ENCODE measurements at places on chromosomes 7 and 10.

DNA sequence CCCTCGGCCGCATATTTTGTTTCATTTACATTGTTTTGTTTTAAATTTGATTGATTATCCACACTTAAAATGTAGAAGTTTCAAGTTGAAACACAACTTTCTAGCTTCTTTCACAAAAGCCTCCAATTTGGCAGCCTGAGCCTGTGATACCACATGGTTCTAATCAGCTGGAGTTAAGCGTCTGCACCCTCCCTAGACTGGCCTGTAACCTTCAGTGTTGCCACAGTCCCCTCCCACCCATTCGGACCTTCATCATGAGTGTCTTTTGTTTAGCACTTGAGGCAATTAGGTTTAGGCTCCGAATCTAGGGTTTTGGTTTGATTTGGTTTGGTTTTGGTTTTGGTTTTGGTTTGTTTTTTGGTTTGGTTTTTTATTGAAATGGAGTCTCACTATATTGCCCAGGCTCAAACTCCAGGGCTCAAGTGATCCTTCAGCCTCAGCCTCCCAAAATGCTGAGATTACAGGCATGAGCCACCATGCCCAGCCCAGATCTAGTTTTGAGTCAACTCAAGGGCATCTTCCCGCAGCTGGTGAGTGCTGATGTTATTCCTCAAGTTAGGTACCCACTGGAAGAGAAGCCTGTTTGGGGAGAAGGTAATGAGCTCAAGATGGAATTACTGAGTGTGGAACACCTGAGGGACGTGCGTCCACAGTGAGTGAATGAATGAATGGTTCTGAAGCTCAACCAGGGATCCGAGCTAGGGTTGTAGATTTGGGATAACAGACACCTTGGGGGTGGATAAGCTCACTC is 201.4 kb downstream of the HECW1 start:
- no peak for DNase-seq

- no peak for DNase-seq
Measured at GRCh38 chr10:122157451-122157850, 113.6 kb upstream of the BTBD16 start.

DNA sequence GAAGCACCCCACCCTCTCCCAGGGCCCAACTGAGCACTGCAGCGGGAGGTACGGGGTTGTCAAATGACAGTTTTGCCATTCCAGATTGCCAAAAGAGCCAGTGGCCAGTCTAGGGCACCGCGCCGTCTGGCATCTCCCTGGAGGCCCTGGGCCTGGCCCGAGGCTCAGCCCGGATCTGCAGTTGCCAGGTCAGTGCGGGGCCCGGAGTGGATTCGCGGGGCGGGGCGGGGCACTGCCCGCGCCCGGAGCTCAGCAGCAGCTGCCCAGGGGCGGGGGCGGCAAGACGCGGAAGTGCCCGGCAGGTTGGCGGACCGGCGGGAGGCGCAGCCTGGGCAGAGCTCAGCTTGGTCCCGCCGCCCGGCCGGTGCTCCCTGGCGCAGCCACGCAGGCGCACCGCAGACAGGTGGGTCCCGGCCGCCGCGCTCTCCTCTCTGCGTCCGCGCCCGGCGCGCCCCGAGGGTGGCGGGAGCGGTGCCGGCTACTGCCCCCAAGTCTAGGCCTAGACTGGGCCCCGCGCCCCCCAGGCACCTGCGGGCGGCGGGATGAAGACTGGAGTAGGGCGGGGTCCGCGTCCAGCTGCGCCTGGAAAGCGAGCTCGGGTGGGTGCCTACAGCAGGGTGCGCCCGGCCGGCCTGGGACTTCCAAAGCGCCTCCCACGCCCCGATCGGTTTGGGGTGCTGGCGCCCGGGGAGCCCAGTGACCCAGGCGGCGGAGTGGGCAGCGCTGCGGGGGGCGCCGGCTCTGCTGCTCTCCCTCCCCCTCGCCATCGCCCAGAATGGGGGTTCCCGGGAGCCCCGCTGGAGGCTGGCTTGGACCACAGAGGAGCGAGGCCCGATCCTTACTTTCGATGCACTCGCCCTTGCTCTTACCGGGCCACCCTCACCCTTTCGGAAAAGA is at the start of gene IRF5:
Gene IRF5, plus strand, starts transcription at position 281 of the 897 bp plus-strand sequence. CDS start 4,155 bp downstream, outside the sequence.
- DNase-seq = peak; percentile 64

DNA sequence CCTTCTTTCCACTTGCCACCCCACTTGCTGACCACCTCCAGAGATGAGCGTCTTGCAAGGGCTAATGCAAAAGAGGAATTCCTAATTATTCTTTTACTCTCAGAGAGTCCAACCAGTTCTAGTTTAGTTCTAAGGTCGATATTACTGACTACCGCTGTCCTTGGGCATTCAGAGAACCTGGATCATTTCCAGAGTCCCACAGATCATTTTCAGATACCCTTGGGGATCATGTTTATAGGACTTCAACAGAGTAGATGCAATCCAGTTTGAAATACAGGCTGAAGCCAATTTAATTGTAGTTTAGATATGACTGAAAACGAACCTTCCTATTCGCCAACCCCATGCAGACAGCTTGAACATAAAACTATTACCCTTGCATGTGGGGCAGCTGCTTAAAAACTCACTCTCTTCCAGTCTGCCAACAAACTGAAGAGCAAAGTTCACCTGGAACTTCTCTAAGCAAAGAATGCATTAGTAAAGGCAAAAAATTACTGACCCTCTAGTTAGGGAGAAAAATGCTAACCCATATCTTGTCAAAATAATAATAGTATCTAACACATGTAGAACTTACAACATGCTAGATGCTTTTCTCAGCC is 22.4 kb downstream of the CFAP69 start:
- no peak for DNase-seq

All from AML-193 (cell line).